ENCODE measurements at places on chromosomes 1 and 21.

DNA sequence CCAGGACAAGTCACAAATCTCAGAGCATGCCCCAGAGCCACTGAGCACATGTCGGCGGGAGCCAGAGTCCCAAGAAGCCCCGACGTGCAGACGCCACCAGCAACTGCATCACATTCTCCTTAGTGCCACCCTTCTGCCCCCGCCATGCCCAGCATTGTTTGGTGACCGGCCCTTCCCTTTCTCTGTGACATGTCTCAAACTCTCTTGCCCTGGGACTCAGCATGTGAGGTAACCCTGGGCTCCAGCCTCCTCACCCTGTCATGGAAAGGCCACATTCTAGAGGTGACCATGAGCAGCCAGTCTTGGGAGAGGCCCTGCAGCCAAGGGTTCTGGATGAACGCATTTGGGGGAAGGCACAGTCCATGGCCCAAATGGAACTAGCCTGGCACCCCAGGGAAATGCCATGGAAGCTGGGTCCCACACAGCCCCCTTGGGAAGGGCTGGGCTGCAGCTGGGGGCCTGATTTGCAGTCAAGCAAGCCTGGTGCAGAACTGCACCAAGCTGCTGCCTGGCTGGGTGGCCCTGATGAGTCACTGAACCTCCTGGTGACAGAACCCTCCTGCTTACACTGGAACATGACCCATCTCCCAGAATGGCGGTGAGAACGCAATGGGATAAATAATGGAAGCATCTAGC lies 94.4 kb downstream of the ITPKB start:
- DNase-seq, result no peak

DNA sequence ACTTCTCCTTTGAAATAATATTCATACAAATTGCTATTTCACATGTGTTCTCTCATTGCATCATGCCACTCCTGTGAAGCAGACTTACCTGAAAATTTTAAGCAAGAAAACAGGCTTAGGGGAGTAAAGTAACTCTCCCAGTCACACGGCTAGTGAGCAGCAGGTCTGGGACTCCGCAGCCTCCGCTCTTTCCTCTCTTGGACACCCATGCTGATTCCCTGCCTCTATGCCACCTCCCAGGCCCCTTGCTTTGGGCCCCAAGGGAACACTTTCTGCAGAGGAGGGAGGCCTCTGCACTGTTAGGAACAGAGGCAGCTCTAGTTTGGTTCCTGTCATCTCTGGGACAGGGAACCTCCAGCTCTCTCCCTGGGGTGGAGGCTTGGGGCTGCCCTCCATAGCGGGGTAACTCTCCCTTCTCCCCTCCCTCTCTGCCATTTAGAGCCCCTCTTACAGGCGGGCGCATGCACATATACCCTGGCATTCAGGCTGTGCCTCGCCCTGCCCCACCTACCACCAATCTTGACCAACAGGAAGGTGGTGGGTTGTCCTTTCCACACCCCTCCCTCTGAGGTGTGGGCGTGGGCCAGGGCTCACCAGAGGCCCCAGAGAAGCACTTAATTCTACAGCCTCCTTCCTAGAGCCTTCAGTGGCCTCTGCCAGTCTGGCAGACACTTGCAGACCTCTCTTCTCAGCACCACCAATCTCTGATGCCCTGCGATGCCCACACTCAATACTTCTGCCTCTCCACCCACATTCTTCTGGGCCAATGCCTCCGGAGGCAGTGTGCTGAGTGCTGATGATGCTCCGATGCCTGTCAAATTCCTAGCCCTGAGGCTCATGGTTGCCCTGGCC lies at the start of gene RXFP4:
Gene RXFP4 (plus strand): TSS at position 646 of the 852 bp plus-strand sequence. CDS start 72 bp downstream, at position 718.
- DNase-seq, result peak; percentile 77

GRCh38 chr1:59738152-59738551 lies 76.6 kb upstream of the HOOK1 start:
- DNase-seq, result no peak

- peak; percentile 68 for DNase-seq
These were observed 43.5 kb downstream of the ALPL start for GRCh38 chr1:21552715-21553114.

DNA sequence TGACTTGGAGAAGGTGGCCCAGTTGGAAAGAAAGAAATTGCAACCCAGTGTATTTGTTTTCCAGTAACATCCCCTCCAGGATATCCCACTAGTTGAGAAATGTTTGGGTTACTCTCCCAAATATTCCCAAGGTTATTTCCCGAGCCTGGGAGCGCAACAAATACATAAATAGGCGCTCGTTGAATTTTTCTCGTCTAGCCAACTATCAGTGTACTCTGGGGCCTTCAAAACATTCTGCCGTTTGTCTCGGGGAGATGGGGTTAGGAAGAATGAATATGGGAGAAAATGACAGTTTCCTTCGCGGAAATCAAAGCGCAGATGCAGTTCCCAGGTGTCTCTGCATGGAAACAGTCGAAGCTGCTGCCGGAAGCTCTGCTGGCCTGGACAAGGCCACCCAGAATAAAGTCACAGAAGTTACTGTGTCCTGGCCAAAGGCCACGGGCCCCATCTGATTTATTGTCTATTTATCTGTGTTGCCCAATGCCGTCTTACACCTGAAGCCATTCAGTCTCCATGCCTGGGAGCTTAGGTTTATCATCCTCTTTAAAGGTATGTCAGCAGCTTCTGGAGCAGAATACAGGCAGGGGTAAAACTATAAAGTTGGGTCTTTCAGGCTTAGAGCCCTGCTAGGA lies 1.0 kb downstream of the C1orf115 start:
- DNase-seq, result no peak

DNA sequence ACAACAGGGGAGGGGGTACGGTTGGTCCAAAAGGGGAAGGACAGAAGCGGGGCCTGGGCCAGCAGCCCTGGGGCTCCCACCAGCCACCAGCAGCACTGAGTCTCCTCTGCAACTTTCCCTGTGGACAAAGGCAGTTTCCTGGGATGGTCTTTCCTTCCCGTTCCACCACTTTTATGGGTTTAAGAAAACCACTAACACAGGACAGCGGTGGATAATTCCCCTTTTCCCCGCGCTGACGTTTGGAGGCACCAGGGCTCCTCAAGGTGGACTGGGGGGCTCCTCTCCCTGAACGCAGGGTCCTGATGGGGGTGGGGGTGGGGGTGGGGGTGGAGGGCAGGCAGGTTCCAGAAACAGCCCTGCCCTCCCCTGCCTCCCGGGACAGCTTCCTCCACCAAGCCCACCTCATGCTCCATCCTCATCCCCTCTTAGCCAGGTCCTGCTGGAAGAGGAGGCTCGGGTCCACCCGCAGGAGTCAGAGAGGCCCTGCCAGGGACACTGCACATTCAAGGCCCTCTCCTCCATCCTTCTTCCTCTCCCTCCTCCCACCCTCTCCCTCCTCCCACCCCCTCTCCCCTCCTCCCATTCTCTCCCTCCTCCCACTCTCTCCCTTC lies 4.8 kb upstream of the COL6A1 start:
- no peak for DNase-seq

DNA sequence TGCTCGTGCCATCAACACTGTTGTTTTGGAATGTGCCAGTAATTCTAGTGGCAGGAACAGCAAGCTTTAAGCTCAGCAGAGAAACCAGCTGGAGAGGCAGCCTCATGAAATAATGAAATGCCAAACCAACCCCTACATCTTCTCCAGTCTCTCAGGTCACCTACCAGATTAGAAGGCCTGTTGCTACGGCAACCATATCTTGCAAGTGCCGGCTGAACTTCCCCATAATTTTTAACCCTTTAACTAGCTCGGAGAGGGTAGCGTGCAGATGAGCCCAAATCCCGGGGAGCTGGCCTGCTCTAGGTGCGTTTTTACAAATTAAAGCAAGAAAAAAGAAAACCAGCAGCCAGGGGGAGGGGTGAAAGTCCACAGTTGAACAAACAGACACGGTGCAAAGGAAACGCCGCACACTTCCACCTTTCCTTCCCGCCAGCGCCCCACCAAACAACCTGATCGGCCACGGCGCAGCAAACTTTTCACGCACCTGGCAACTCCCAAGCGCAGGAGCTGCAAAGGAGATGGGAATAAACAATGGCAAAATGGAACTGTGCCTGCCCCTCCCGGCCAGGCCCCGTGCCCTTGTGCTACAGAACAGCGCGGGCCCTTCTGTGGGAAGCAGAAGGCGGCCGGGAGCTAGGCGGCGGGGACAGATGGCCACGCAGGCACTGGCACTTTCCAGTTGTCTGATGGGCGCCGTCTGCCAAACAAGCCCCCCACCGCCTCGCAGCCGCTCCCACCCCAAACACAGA lies 50.1 kb downstream of the SSBP3 start:
- peak; percentile 97 for DNase-seq

GRCh38 chr1:21340230-21340945 lies 50.1 kb upstream of the ECE1 start:
- peak; percentile 70 for DNase-seq

Data from hematopoietic multipotent progenitor cell treated with erythropoietin and hydrocortisone succinate and interleukin-3 and kit ligand, for 4 days (in vitro differentiated cells).